AG10803 (cell line): ENCODE measurements at places on chromosomes 1 and 21.

DNA sequence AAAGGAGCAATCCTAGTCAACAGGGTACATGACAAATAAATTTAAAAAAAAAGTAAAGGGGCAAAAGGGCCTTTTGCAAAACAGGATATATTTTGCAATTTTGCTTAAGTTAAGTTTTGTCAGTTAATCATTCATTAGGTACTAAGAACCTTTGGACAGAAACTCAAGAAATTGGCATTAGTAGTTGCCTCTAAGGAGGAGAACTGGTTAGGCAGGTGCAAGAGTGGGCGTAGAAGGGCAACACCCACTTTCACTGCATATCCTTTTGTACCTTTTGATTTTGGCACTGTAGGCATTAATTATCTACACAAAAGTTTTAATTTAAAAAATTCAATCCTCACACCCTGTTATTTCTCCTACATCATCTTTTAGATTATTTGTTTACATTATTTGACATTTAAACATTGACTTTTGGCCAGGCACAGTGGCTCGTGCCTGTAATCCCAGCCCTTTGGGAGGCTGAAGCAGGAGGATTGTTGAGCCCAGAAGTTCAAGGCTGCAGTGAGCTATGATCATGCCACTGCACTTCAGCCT is 4.3 kb downstream of the DDAH1 start:
- DNase-seq, result no peak

DNA sequence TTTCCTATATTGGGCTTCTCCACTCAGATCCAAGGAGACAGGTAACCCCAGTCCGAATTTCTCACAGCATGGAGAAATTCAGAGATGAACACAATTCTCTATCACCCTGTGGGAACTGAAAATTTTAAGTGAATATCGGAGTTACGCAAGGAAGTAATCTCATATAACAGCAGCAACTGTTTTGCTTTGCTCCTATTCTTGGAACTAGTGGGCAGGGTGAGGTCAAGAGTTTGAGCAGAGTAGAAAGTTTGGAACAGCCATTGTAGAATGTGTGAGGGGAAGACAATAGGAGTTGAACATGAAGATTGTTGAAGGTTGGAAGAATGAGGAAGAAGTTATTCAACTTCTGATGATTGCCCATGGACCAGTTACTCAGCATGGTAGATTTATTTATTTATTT is 24.3 kb upstream of the SLC35D1 start:
- no peak for DNase-seq

GRCh38 chr1:247456914-247457639 is 827 bp downstream of the OR2B11 start:
- no peak for DNase-seq

GRCh38 chr1:96882096-96882495 is 160.5 kb downstream of the PTBP2 start:
- peak; percentile 5 for DNase-seq

DNA sequence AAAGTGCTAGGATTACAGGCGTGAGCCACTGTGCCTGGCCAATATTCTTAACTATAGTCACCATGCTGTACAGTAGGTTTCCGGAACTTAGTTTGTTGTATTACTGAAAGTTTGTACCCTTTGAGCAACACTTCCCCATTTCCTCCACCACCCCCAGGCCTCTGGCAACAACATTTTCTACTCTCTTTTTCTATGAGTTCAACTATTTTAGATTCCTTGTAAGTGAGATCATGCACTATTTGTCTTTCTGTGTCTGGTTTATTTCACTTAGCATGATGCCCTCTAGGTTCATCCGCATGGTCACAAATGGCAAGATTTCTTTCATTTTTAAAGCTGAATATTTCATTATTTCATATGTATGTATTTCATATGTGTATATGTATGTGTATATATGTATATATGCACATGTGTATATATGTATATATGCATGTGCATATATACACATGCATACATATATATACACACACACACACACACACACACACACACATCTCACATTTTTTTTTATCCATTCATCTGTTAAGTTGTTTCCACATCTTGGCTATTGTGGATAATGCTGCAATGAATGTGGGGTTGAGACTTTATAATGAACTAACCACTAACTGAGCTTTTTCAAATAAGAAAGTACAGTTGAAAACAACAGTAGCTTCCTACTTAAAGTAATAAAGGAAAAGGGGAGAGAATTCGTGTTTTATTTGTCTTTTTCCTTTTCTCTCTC is 256.8 kb upstream of the C1orf105 start:
- peak; percentile 41 for DNase-seq

- peak; percentile 22 for DNase-seq
Measured at GRCh38 chr1:110288111-110288510, 51.1 kb upstream of the RBM15 start.

DNA sequence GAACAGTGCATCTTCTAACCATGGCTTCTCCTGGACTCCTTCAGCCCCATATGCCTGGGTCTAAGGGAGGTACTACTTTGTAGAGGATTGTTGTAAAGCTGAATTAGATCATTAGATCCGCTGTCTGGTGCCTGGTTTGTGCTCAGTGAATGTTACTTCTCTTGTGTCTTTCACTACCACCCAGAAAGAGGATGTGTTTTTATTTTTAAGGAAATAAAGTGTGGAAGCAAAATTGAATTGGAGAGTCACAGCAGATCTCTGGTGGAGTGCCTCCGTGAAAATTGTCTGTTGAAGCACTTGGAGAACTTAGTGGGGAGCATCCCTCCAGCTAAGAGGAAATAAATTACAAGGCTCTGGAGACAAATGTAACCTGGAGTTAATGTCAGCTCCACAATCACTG is 101.8 kb upstream of the ARTN start:
- DNase-seq, result no peak

DNA sequence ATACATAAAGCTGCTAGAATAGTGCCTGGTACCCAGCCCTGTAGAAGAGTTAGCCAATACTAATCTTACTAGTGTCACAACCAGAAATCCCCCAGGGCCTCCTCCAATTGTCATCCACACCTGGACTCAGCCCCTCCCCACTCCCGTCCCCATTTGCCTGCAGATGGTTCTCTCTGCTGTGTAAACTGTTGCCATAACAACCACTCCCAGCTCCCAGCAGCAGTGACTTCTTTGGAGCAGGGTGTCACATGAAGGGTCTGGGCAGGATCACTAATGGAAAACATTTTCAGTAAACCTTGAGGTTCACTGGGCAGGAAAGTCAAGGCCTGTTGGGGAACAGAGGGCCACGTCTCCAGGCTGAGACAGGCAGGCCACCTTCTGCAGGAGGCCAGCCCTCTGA is 126.0 kb upstream of the IPO9 start:
- DNase-seq, result peak; percentile 48

- no peak for DNase-seq
Measured at GRCh38 chr1:21705303-21705980, 36.3 kb upstream of the RAP1GAP start.

- DNase-seq, result no peak
Measured at GRCh38 chr1:58986996-58987767, 203.3 kb upstream of the JUN start.

GRCh38 chr1:1344655-1345361 is 4.4 kb downstream of the DVL1 start:
- DNase-seq, result peak; percentile 56

DNA sequence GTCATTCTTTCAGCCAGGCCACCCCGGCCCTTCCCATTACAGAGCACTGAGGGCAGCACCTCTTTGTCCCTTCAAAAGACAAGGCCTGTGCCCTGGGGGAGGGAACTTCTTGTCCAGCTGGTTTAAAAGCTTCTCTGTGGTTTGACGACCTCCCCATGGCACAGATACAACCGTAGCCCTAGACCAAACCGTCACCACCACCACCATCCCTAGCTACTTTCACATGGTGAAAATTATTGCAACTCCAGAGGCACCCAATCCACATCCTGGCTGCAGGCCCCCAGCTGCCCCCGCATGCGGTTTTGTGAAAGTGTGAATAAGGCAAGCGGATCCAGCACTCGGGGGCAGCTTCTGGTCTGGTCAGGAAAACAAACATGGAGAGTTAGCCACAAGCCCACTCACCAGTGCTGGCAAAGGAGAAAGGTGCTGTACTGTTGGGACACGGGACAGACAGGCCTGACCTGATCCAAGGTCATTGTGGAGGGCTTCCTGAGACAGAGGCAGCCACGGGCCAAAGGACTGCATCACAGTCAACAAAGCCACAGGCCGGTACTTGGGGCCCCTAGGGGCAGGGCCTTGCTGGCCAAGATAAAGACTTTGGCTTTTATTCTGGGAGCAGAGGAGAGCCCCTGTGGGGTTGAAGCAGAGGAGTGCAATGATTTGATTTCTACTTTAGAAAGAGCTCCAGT is 31.2 kb downstream of the CDCA8 start:
- DNase-seq, result no peak

DNA sequence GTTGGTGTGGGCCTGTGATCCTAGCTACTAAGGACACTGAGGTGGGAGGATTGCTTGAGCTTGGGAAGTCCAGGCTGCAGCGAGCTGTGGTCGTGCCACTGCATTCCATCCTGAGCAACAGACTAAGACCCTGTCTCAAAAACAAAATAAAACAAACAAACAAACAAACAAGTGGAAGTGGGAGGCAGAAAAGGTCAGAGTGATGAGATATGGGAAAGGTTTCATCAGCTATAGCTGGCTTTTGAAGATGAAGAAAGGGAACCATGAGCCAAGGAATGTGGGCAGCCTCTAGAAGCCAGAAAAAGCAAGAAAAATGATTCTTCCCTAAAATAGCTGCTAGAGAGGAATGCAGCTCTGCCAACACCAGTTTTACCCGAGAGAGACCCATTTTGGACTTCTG is 10.6 kb upstream of the NUCKS1 start:
- no peak for DNase-seq

DNA sequence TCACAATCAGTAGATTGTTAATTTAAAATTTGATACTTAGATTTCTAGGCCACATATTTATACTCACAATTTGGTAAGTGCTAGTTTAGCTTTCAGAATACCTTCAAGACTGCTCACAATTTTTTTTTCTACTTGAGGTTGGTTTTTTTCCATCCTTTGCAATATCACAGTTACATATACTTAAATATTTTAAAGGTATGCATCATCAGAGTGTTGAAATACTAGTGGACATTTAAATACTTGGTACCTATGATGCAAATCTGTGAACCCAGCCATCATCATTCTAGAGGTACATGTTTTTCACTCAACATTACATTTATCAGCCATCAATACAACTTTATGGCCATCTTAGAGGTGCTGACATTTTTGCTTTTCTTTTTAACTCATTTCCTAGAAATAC is 6.2 kb upstream of the LRRC40 start:
- DNase-seq, result peak; percentile 8

GRCh38 chr1:94068096-94068998 is 52.6 kb downstream of the ABCA4 start:
- no peak for DNase-seq

GRCh38 chr21:42561762-42562650 is 48.4 kb downstream of the SLC37A1 start:
- no peak for DNase-seq

DNA sequence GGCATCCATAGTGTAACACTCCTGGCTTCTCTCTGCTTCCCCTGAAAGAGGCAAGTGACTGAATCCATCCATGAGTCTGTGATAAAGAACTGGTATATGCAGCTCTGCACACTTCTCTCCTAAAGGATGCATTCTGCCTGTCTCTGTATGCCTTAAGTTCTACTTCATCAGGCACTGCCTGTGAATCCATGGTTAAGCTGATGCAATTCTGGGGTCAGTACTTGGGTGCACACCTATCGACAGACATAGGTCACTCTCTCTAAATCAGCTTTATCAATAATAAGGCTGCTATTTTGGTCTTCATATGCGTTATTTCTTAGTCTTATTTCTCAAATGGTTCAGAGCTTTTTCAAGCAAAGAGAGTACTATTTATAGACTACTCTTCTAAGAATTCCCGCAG is 32.7 kb upstream of the PTP4A2 start:
- DNase-seq, result no peak

GRCh38 chr21:44897326-44898010 is 23.2 kb downstream of the ITGB2 start:
- no peak for DNase-seq

GRCh38 chr1:97396463-97396862 is 524.4 kb downstream of the DPYD start:
- peak; percentile 26 for DNase-seq

- no peak for DNase-seq
Measured at GRCh38 chr1:248818505-248819374, 7.0 kb downstream of the SH3BP5L start.

DNA sequence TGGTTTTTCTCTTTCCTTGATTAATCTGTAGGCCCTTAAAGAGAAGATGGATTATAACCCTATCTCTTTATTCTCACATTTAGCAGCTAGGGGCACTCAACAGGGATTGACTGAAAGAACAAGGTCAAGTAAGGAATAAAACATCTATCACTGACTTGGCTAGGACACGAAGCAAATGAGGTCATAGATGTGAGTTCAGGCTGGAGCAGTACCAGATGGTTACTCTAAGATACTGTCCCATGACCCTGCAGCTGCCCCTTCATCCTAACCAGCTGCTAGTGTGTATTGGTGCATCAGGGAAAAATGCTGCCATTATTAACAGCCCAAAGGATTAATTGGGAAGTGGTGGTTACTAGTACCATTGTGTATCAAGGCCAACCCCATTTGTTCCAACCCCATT is 221.9 kb downstream of the CTH start:
- no peak for DNase-seq

- DNase-seq, result no peak
Measured at GRCh38 chr1:226574591-226575435, 26.2 kb downstream of the STUM start.

DNA sequence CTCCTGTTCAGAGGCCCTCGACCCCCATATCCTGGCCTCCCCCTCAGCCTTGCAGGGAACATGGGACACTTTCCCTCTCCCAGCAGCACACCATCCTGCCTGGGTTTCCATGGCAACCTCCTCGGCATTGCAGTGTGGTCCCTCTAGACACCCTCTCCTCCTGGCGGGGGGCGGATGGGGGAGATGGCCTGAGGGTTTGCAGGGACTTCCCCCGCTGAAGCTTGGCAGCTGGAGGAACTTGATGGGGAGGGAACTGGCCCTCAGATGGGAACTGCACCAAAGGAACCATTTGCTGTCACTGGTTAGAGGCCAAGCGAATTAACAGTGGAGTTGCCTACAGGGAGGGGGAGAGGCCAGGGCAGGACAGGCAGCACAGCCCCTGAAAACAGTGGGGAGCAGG is 28.7 kb downstream of the RIMS3 start:
- no peak for DNase-seq

GRCh38 chr1:109878531-109879104 is 32.0 kb upstream of the CSF1 start:
- no peak for DNase-seq

- DNase-seq, result peak; percentile 3
Measured at GRCh38 chr1:192311281-192311680, 5.5 kb upstream of the RGS21 start.

DNA sequence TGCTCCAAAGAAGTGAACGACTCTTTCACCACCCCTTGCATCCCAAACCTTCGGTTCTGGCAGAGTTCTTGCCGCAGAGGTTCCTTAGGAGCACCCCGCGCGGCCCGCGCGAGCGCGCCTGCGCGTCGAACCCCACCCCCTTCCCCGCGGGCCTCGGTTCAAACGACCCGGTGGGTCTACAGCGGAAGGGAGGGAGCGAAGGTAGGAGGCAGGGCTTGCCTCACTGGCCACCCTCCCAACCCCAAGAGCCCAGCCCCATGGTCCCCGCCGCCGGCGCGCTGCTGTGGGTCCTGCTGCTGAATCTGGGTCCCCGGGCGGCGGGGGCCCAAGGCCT is at the start of gene C1orf56:
TSS of gene C1orf56 (plus strand) at position 161 of the 334 bp plus-strand sequence. CDS start at position 258, 97 bp downstream.
- peak; percentile 68 for DNase-seq
